T-cell (primary cell): ENCODE measurements at places on chromosomes 1 and 21.

GRCh38 chr1:165445388-165445787 is 462 bp upstream of the RXRG start:
- DNase-seq: no peak

- DNase-seq: no peak
Observed at GRCh38 chr1:84973498-84974334, 23.2 kb downstream of the MCOLN2 start.

DNA sequence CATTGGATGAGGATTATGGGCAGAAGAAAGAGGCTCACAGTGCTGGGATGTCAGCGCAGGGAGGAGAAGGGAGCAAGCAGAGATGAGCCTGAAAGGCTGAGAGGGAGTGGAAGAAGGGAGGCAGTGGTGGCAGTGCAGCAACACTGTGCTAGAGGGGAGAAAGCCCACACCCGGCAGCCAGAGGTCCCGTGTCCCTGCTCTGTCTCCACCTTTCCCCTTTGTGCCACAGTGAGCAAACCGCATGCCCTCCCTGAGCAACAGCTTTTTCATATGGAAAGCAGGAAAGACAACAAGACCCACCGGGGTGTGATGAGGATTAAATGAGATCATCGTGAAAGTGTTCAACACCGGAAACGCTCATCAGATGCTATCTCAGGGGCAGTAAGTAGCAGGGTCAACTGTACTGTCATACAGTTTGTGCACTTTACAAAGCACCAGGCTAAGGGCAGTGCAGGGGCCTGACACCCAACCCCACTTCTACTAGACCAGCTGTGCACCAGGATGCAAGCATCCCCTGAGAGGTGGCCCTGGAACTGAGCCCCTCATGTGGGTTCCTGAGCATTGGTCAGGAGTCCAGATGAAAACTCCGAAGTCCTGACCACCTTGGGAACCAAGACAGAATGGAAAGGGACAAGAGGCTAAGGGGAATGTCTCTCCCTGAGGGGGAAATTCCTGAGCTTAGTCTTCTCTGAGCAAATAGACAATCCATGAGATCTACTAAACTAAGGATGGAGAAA is 9.1 kb downstream of the NHLH1 start:
- no peak for DNase-seq

- DNase-seq: no peak
Observed at GRCh38 chr21:43869486-43870325, 4.7 kb downstream of the AGPAT3 start.

DNA sequence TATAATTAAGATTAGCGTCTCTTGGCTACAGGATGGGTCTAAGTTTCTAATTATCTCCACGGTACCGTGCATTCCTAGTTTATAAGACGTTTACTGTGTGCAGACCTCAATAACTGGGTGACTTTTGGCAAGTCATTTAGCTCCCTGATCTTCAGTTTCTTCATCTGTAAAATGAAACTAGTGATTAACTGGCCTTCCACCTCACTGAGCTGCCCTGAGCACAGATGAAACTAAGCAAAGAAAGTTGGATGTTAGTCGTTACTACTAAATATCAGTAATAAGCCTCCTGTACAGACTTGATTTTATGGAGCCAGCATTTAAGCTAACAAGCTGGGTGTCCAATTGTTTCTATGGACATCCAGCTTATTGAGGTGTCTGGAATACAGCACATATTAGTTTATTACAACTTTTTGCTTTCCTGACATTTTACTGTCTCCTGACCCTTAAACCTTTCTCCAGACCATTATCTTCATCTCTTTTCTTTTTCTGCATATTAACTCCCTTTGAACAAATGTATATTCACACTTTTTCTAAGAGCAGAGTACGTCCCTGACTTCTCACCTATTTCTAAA is 1.1 kb downstream of the CR2 start:
- DNase-seq: no peak
